ENCODE measurements at places on chromosomes 16 and 17. TPM values are rescaled to one million over a fixed set of nuclear protein-coding genes. Genes with fewer than 3 reads are reported as not detected.

RAB11FIP3 gene
- 84.9 TPM for total RNA-seq

EPOP gene
- total RNA-seq, result 1.3 TPM

CBX2 gene
- total RNA-seq, result 3.5 TPM

KRTAP2-1 gene
- not detected for total RNA-seq

CHD3 gene
- 94.6 TPM for total RNA-seq

IRX6 gene
- total RNA-seq, result 1.2 TPM

BOLA2B gene
- 77.6 TPM for total RNA-seq

TBC1D26 gene
- total RNA-seq, result not detected

GRCh38 chr17:45581860-45582259 is 91.3 kb upstream of the PLEKHM1 start:
- H3K27ac ChIP-seq, result no peak overlapping the region
- no peaks in the 10 kb centered on the region for H3K27me3 ChIP-seq
- no peaks in the 10 kb centered on the region for H3K36me3 ChIP-seq
- DNase-seq, result no peak
- peaks cover 3% of the 10 kb centered on the region for H3K4me1 ChIP-seq
- H3K4me3 ChIP-seq, result no peak overlapping the region

DNA sequence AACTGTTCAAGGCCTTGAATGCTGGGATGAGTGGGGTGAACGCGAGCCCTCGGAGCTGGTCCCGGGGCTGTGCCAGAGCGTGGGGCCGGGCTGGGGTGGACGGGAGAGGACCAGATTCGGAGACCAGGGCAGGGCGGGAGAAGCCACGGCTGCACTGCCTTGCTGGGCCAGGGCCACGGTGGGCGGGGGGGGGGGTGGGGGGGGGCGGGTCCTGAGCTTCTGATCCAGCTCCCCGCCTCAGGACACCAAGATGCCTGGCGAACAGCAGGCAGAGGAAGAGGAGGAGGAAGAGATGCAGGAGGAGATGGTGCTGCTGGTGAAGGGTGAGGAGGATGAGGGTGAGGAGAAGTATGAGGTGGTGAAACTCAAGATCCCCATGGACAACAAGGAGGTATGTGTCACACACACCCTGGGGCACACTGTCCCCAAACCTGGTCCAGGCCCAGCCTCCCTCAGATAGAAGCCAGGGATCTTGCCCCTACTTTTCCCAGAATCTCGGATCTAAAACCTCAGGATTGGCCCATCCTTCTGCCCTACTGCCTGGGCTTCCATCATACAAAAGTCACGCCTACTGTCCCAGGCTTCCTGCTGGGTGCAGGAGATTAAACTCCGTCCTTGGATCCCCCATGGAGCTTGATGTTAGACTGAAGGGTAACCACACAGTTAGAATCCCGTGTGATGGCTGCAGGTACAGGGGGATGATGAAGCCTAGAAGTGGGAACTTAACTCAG is 563 bp downstream of the ZNF771 start:
- no peaks in the 10 kb centered on the region for H3K27me3 ChIP-seq
- peaks cover 17% of the 10 kb centered on the region for H3K4me1 ChIP-seq
- DNase-seq, result no peak
- peak overlapping the region; percentile 77 for H3K27ac ChIP-seq

DNA sequence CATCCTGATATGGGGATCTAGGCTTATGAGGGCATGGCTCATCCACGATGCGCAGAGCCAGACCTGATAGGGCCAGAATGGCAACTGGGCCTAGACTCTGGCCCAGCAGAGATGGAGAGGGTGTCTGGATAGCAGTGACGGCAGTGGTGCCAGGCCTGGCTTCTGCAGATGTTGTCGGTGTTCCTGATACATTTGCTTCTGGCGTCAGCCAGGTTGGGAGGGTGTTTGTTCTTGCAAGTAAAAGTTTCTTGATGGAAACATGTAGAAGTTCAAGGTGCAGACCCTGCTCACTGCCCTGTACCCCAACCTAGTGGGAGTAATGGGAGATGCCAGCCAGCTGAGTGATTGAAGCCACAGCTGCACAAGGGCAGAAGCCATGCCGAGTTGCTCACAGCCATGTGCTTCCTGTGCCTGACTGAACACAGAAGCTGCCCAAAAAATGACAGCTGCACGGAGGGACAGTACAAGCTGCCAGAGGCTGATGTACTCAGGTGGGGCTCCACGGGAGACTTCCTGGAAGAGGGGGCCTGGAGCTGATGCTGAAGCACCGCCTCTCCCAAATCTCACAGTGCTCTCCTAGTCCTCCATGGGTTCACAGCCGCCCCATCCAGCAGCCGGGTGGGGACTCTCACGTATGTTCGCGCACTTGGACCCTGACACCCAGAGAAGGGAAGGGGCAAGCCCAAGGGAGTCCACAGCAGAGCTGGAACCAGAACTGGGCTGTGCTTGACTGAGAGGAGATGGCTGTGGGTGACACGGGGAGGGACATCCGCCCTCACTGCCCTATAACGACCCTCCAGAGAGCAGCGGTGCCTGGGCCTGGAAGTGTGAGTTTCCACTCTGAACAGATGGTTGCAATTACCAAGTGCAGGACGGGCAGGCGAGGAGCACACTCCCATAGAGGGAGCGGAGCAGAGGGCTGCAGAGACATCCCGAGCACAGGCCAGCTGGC is 78.7 kb downstream of the N4BP1 start:
- no peak overlapping the region for H3K27ac ChIP-seq
- DNase-seq, result peak; percentile 38
- H3K27me3 ChIP-seq, result no peaks in the 10 kb centered on the region
- no peak overlapping the region for H3K4me3 ChIP-seq

- no peak overlapping the region for H3K4me3 ChIP-seq
- no peak for DNase-seq
- H3K27ac ChIP-seq, result no peak overlapping the region
Measured at GRCh38 chr17:63571632-63572310, 21.5 kb downstream of the DCAF7 start.

- no peaks in the 10 kb centered on the region for H3K4me1 ChIP-seq
- no peaks in the 10 kb centered on the region for H3K36me3 ChIP-seq
- no peak overlapping the region for H3K4me3 ChIP-seq
- no peak for DNase-seq
- H3K27me3 ChIP-seq, result peaks cover 9% of the 10 kb centered on the region
Measured at GRCh38 chr17:79221597-79221996, 147.0 kb downstream of the ENGASE start.

DNA sequence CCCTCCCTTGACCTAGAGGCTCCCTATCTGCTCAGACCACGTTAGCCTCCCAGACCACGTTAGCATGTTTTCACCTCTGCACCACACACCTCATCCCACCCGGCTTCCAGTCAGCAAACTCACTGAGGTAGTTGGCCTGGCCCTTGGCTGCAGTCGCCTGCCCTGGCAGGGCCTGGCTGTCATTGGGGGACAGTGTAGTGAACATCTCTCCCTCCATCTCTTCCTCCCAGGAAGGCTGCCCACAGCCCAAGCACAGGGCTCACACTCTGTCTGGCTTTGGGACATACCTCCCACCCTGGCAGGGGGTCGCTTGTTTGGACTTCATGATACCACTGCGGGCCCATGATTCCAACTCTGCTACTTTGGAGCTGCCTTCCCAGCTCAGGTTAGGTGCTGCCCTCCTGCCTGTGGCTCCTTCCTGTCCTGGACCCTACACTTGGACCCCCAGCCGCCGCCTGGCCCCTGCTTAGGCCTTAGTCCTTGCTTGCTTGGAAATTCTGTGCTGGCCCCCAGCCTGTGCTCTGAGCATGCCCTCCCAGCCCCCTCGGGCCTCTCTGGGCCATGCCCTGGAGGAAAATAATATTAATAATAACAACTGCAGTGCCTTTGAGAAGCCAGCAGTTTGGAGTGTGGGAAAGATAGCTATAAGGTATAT is 167.7 kb downstream of the COPRS start:
- H3K36me3 ChIP-seq, result no peaks in the 10 kb centered on the region
- DNase-seq, result no peak
- H3K4me3 ChIP-seq, result no peak overlapping the region

DNA sequence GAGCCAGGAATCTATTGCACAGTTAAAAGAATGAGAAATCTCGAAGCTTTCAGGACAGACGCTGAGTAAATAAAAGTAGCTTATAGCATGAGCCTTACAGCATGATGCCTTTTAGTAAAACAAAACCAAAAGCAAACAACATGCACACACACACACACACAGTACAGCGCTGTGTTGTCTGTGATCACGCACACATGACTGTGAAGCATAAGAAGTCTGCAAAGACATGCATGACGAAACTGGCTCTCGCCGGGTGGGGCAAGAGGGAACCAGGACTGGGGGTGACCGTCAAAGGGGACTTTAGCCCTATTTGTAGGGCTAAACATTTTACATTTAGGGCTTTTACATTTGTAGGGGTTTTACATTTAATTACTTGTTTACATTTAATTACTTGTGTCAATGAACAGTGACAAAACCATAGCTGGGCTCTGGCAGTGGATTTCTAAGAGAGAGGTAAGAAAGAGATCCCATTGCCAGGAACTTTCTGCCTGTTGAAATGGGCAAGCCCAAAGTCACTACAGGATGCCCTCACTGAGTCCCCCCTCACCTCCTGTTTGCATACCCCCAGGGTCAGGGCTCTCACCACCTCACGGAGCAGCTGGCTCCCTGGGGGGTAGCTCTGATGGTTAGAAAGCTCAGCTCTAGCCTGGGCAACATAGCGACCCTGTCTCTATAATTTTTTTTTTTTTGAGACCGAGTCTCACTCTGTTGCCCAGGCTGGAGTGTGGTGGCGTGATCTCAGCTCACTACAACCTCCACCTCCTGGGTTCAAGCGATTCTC is 2.0 kb upstream of the TNFRSF13B start:
- H3K36me3 ChIP-seq, result no peaks in the 10 kb centered on the region
- H3K27me3 ChIP-seq, result no peaks in the 10 kb centered on the region
- no peak overlapping the region for H3K4me3 ChIP-seq
- DNase-seq, result peak; percentile 59
- no peaks in the 10 kb centered on the region for H3K4me1 ChIP-seq

DNA sequence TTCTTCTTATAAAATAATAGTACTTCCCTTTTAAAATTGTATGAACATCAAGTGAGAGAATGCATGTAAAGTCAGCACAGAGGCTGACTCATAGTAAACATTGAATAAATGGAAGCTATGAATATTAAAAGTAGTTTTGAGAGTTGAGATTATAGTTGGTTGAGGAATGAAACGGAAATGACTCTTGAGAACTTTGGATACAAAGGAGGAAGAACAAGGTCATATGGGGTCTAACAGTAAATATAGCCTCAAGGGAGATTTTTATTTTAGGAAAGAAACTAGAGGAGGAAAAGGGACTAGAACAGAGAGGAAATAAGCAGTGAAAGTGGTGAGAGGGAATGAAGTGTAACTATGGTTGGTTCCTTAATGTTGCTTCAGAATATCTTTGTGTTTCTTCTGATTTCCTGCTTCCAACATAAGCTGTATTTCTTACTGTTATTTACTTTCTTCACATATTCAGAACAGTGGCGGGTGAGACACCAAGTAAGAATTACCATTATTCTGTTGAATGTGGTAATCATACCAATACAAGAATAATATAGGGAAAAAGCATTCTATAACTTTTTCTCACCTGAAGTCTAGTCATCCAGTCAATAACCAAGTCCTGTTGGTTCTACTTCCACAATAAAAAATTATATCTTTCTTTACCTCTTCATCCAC is 165.1 kb downstream of the CHD9 start:
- no peak for DNase-seq
- H3K4me3 ChIP-seq, result no peak overlapping the region
- no peaks in the 10 kb centered on the region for H3K27me3 ChIP-seq
- H3K36me3 ChIP-seq, result peaks cover 6% of the 10 kb centered on the region
- H3K4me1 ChIP-seq, result peaks cover 30% of the 10 kb centered on the region

DNA sequence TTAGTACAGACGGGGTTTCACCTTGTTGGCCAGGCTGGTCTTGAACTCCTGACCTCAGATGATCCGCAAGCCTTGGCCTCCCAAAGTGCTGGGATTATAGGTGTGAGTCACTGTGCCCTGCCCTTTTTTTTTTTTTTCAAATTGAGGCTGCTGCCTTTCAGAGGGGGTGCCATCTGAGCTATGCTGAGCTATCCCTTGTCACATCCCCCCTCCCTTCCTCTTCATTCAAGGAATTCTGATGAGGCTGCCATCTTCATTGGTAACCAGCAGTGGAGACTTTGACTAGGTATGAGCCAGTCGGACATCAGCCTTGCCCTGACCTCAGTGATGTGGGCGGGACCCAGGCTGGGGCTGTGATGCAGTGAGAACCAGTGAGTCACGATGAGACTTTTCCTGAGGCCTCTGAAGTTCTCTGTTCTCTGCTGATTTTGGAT is 24.4 kb upstream of the GPT2 start:
- no peaks in the 10 kb centered on the region for H3K36me3 ChIP-seq
- H3K4me1 ChIP-seq, result no peaks in the 10 kb centered on the region
- H3K27me3 ChIP-seq, result no peaks in the 10 kb centered on the region
- no peak overlapping the region for H3K4me3 ChIP-seq
- H3K27ac ChIP-seq, result no peak overlapping the region

GRCh38 chr17:80071116-80071841 is 30.1 kb upstream of the GAA start:
- DNase-seq, result no peak
- no peaks in the 10 kb centered on the region for H3K27me3 ChIP-seq
- no peak overlapping the region for H3K4me3 ChIP-seq
- H3K36me3 ChIP-seq, result no peaks in the 10 kb centered on the region
- H3K4me1 ChIP-seq, result peaks cover 8% of the 10 kb centered on the region

GRCh38 chr16:84379008-84379708 is 10.8 kb downstream of the ATP2C2 start:
- no peaks in the 10 kb centered on the region for H3K36me3 ChIP-seq
- peaks cover 2% of the 10 kb centered on the region for H3K4me1 ChIP-seq
- no peak overlapping the region for H3K27ac ChIP-seq

DNA sequence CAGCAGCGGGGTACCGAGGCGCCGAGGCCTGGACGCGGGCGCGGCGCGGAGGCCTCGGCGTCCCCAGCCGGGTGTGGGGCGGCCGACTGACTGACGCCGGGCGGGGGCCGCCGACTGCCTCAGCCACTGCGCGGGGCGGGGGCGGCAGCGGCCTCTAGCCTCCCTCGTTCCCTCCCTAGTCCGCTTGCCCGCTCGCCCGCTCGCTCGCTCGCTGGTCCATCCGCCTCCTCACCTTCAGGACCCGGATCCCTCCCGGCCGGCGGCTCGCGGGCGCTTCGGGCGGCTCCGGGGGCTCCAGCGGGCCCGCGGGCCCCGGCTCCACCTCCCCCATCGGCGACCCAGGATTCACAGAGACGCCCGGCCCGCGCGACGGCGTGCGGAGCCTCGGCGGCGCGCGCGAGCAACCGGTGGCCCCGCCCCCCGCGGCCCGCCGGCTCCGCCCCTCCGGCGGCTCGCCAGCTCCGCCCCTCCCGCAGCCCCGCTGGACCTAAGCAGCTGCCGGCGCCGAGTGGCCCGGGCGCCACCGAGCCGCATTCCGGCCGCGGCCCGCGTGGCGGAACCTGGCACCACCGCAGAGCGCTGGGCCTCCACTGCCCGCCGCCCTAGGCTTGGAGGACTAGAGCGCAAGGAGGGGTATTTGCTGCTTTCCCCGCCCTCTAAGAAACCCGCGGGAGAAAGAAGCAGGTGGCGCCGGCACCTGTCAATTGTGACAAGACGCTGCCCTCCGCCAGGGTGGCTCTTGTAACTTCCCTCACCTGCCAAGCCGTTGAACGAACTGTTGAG is 773 bp downstream of the PHLPP2 start:
- H3K27ac ChIP-seq, result peak overlapping the region; percentile 71
- H3K27me3 ChIP-seq, result no peaks in the 10 kb centered on the region
- no peaks in the 10 kb centered on the region for H3K4me1 ChIP-seq
- no peaks in the 10 kb centered on the region for H3K36me3 ChIP-seq

GRCh38 chr17:21029036-21029435 is 13.8 kb downstream of the USP22 start:
- H3K27me3 ChIP-seq, result no peaks in the 10 kb centered on the region
- H3K4me3 ChIP-seq, result no peak overlapping the region
- DNase-seq, result no peak

Data from kidney (tissue), 22 donors.